ENCODE measurements at places on chromosomes 1 and 21.

GRCh38 chr21:34825948-34826548, 157.3 kb downstream of the CLIC6 start:
- no peak for DNase-seq

- no peak for DNase-seq
Observed at GRCh38 chr1:96400089-96400488, 321.5 kb upstream of the PTBP2 start.

DNA sequence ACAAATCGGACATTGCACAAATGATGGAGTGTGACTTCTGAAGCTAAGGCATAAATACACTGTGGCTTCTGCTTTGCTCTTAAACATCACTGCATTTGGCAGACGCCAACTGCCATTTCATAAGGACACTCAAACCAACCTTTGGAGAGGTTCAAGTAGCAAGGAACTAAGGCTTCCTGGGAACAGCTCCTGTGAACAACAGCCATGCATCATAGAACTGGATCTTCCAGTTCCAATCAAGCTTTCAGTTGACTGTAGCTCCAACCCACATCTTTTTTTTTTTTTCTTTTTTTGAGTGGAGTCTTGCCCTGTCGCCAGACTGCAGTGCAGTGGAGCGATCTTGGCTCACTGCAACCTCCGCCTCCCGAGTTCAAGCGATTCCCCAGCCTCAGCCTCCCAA, 10.7 kb upstream of the HUNK start:
- no peak for DNase-seq

- DNase-seq: no peak
Observed at GRCh38 chr1:39876144-39876543, 7.2 kb downstream of the TRIT1 start.

Measured in kidney glomerular epithelial cell (primary cell).